A549 treated with ZK216348 at 1 μM for 4 hours (cell line): ENCODE measurements at places on chromosomes 4 and X. TPM values are rescaled to one million over a fixed set of nuclear protein-coding genes. Genes with fewer than 3 reads are reported as not detected.

The NMU gene
- total RNA-seq = 0.32 to 0.56 TPM (median 0.54 TPM) in 5 replicates

The HTN1 gene
- total RNA-seq = not detected in 5 replicates

The GYPE gene
- not detected in 5 replicates for total RNA-seq

The ATP10D gene
- 2.5 to 4.8 TPM (median 2.9 TPM) in 5 replicates for total RNA-seq

The SMIM43 gene
- 0.13 to 0.33 TPM (median 0.25 TPM) in 4 of 5 replicates, not detected in the other for total RNA-seq

The TMLHE gene
- 9.3 to 11.1 TPM (median 9.7 TPM) in 5 replicates for total RNA-seq

The GPRASP1 gene
- total RNA-seq = 0.22 to 0.42 TPM (median 0.34 TPM) in 5 replicates

The ARX gene
- total RNA-seq = 0.45 to 0.74 TPM (median 0.52 TPM) in 5 replicates

The NAP1L2 gene
- 0.73 to 1.7 TPM (median 1.0 TPM) in 5 replicates for total RNA-seq

The FAM241A gene
- 0.53 to 1.2 TPM (median 0.91 TPM) in 5 replicates for total RNA-seq

The FGF5 gene
- total RNA-seq = 0.27 to 0.72 TPM (median 0.32 TPM) in 5 replicates

The NUP62CL gene
- 13.3 to 20.0 TPM (median 15.5 TPM) in 5 replicates for total RNA-seq

The BEND2 gene
- total RNA-seq = not detected in 5 replicates

The AADAT gene
- total RNA-seq = 6.7 to 9.7 TPM (median 8.8 TPM) in 5 replicates

The F8A2 gene
- total RNA-seq = not detected in 5 replicates

The CT55 gene
- not detected in 5 replicates for total RNA-seq

The ZNF718 gene
- 0.39 to 0.80 TPM (median 0.50 TPM) in 5 replicates for total RNA-seq

The PHKA1 gene
- 21.8 to 29.2 TPM (median 28.2 TPM) in 5 replicates for total RNA-seq

The SCD5 gene
- total RNA-seq = 5.4 to 8.4 TPM (median 7.3 TPM) in 5 replicates

The FABP2 gene
- total RNA-seq = not detected in 5 replicates

The CLIC2 gene
- 0.11 to 0.20 TPM (median 0.12 TPM) in 3 of 5 replicates, not detected in the others for total RNA-seq

The TLR1 gene
- 0.17 to 0.81 TPM (median 0.32 TPM) in 5 replicates for total RNA-seq

The UGT8 gene
- total RNA-seq = 0.08 to 0.15 TPM (median 0.11 TPM) in 5 replicates

The SSX3 gene
- total RNA-seq = not detected in 5 replicates

The MAGEA2B gene
- total RNA-seq = 0.12 to 0.21 TPM in 2 of 5 replicates, not detected in the others

The KLF8 gene
- total RNA-seq = 0.07 to 0.14 TPM in 2 of 5 replicates, not detected in the others

The PCDH10 gene
- total RNA-seq = 0.06 to 0.21 TPM (median 0.16 TPM) in 5 replicates

The XIAP gene
- total RNA-seq = 18.9 to 35.9 TPM (median 31.8 TPM) in 5 replicates
